Activated CD4-positive, alpha-beta T cell treated with anti-CD3 and anti-CD28 coated beads, Interleukin-10, Interleukin-2, amounts not matched to agents 100 ng/mL and 50 ng/mL, durations not matched to agents 16 hours and 8 hours (primary cell): ENCODE measurements at places on chromosomes 7 and 10.

DNA sequence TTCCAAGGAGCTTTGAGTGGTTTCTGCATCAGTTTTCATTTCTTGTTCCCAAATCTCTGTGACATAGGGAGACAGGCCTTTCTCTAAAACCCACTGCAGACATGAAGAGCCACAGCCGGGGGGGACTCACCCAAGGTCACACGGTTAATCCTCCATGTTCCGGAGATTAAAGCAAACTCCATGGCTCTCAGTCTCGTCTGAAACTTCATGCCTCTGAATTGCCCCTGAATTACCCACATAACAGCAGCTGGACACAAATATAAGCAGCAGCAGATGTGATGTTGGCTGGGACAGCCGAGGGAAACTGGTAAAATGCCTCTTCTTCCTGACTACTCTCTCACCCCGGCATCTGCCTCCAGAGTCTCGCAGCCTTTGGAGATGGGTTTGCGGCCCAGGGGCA is 402.2 kb downstream of the DNAJB6 start:
- no peak for DNase-seq

GRCh38 chr10:131897297-131897899 is 3.4 kb upstream of the PPP2R2D start:
- no peak for DNase-seq

DNA sequence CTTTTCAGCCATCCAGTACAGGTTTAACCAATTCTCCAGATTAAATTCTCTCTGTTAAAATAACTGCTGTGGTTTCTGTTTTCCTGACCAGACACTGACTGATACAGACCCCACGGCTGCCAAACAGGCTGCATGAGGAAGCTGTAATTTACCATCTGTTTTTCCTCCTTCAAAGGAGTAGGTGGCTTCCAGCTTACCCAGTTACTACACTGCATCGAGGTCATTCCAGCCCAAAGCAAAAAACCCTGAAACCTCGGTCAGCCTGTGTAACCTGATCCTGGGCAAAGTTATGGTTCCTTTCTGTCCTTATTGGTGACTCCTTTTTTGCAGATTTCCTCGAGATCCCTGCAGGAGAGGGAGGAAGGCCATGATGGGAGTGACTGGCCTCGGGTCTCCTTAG is 27.9 kb upstream of the LOXL4 start:
- DNase-seq, result no peak

DNA sequence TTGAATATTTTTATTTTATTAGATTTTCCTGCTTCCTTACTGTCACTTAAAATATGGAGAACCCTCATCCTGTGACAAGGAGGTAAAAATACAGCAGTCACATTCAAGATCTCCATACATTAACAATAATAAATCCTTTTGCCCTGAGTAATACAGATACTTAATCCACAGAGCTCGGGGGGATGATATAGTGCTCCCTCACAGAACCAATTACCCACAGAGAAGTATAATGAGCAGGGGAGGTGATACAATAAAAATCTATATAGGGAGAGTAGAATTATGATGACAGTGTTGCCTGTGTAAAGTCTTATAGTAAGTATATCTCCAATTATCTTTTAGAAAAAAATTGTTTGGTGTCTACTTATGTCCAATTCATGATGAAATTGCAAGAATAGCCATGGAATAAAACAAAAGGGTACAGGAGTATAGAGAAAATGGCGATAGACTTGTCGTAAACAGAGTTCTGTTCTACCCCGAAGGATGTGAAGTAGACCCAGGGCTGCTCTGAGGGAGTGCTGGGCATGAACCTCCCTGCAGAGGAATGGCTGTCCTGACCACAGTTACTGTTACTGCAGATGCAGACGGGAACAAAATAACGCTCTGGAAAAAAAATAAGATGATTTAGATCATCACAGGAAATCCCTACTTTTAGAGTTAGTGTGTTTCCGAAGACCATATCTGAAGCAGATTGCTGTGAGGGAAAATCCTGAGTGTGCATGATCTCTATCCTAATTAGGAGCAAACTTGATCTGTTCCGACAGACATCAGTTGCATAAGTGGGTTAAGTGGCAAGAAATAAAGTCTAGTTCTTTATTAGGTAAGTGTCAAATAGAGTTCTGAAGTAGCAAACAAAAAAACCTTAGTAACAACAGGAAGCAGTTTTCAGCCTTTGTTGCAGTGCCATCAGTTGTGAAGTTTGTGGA is 123.7 kb downstream of the KAT6B start:
- DNase-seq, result no peak

- DNase-seq, result no peak
These were observed 109.3 kb downstream of the DKK1 start for GRCh38 chr10:52423369-52423768.

DNA sequence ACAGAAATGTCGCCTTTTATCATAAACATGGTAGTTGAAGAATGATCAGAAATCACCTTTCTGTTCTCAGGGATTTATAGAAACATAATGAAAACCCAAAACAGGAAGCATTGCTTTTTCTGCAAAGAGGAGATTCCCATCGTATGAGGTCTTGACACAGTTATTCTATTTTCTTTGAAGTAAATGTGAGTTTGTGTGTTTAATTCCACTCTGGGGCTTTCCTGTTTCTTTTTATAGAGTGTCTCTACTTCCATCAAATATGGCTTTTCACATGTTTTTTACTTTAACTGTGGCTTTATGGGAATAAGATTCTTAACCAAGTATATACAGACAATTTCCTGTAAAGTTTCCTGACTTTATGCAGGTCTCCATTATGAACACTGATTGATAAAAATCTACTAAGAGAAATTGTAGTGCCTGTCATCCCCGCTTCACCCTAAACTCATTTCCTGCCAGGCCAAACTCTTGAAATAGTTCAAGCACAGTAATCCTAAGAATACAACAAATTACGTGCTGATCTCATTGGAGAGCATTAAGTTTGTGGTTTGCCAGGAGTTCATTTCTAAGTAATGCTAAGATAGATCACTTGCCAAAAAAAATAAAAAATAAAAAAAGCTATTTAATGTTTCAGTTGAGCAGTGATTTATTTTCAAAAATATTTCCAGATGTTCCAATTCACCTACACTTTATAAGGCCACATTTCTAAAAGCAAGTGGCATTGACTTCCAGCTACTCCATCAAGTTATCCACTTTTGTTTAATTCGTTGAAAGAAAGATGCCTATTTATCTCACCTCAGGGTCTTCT is 52.2 kb upstream of the SEC61G start:
- peak; percentile 49 for DNase-seq

GRCh38 chr10:124197371-124198124 is 104.2 kb upstream of the CHST15 start:
- no peak for DNase-seq

- DNase-seq, result no peak
These were observed 81.0 kb downstream of the KIAA1549 start for GRCh38 chr7:138900035-138900828.

- no peak for DNase-seq
These were observed 63.3 kb upstream of the NANOS1 start for GRCh38 chr10:118966076-118966849.

- DNase-seq, result no peak
These were observed 95.5 kb downstream of the DIP2C start for GRCh38 chr10:593901-594457.

DNA sequence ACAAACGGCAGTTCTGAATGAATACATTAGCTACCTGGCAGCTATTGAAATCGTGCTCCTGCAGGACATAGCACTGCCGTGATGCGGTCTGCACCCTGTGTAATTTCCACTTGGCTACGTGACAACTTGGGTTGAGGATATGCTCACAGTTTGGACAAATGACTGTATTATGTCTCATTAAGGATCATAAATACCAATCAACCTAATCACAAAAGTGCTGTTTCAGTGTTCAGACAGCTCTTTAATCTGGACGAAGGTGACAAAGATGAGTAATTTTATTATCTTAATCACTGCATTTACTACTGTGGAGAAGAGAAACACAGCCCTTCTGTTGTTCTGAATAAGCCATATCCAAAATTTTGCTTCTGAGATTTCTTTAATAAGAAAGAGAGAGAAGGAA is 210.8 kb upstream of the PFKP start:
- no peak for DNase-seq

DNA sequence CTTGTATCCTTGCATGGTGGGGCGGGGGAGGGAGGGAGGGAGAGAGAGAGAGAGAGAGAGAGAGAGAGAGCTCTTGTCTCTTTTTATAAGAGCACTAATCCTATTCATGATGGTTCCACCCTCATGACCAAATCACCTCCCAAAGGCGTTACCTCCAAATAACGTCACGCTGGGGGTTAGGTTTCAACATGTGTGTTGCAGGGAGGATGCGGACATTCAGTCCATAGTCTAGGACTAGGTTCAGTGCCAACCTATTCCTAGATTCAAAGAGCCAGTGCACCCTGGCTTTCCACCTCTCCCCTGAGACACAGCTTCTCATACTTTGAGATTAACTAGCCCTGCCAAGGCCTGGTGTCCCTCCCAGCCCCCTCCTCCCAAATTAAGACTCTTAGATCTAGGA is 123.0 kb downstream of the GRK5 start:
- no peak for DNase-seq

DNA sequence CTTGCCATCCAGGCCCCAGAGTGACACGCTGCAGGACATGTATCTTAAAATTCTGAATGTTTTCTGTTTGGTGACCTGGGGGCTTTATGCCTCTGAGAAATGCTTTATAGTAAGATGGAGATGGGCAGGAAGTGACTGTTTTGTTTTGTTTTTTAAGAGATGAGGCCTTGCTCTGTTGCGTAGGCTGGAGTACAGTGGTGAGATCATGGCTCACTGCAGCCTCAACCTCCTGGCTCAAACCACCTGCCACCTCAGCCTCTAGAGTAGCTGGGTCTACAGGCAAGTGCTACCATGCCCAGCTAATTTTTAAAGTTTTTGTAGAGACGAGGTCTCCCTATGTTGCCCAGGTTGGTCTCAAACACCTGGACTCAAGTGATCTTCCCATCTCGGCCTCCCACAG is 20.6 kb downstream of the ZNF777 start:
- peak; percentile 20 for DNase-seq

GRCh38 chr7:143255564-143255963 is 7.7 kb upstream of the GSTK1 start:
- DNase-seq, result no peak

GRCh38 chr10:33244354-33244967 is 90.0 kb downstream of the NRP1 start:
- DNase-seq, result no peak

DNA sequence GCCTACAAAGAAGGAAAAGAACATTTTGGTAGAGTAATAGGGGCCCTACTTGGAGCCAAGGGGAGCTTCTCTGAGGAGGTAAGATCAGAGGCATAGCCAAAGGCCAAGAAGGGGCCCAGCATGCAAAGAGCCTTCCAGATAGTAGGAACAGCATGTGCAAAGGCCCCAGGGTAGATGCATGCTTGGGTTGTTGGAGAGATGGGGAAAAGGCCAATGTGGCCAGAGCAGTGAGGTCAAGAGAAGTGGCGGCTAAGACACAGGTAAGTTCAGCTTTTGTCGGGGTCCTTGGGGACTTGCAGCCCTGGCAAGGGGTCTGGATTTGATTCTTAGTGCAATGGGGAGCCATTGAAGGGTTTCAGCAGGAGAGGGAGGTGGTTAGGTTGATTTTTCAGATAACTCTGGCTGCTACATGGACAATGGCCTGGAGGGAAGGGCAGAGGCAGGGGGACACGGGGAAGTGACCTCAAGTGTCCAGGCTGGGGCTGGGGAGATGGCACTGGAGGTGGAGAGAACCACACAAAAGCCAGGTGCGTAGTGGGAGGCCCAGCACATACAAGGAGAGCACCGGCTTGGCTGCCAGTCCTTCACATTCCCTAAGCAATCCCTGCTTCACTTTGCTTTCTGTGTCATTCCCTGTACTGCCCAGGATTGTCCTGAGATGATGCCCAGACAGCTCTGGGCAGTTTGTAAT is 16.5 kb downstream of the GRID1 start:
- no peak for DNase-seq

- peak; percentile 90 for DNase-seq
These were observed 289.3 kb downstream of the PTEN start for GRCh38 chr10:88152728-88153133.

GRCh38 chr10:118592675-118593330 is 2.6 kb downstream of the PRLHR start:
- no peak for DNase-seq

DNA sequence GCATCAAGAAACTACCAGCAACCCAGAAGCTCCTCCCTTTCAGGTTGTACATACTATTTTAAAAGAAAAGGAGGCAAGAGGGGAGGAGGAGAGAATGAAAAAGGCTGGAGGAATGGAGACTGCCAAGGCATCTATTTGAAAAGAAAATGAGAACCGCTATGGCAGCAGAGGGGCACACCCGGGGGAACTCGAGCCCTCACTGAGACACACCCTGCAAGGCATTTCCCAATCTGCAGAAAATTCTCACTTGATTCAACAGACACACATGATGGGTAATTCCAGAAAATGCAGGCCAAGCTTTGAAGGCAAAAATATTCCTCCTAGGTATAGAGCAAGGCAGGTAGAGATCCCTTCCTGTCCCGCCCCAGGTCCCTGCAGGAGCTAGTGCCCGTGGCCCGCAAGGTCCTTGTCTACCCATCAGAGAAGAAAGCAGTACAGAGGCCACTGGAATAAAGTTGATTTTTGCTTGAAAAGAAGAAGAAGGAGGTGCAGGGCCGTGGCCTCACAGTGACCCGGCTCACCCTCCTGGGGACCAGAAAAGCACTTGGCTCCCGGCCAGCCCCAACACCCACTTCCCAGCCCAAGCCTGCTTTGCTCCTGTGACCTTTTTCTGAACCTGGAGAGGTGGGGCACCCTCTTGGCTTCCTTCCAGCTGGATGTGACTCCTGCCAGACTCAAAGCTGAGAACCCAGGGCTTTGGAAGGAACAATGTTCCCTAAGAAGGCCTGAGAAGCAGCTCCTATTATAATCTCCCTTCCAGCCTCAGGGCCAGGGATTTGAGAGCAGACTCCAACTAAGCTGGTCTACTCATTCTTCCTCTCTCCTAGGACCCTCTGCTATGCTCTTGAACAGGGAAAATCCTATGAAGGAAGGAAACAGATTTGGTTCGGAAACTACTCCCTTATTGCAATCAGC is 6.2 kb upstream of the PIK3CG start:
- no peak for DNase-seq

DNA sequence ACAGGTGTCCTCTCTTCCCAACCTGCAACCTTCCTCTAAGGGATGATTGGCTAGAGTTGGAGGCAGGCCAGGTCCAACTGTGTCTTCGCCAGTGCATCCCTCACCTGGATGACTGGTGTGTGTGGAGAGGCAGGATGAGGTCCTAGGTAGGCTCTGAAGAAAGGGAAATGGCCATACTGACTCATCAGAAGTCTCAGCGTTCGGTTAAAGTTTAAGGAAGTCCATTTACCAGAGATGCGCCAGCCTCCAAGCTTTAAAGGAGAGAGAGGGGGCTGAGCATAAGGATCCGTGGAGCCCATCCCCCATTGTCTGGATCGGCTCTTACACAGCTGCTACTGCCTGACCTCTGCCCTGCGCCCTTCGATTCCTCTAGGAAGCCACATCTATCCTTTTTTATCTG is 4.4 kb downstream of the KEL start:
- DNase-seq, result no peak

GRCh38 chr7:69187824-69188333 is 410.4 kb upstream of the AUTS2 start:
- DNase-seq, result no peak
